ENCODE measurements at places on chromosomes 12 and 14. TPM values are rescaled to one million over a fixed set of nuclear protein-coding genes. Genes with fewer than 3 reads are reported as not detected.

SLCO1B1 gene
- not detected for total RNA-seq

ALKBH2 gene
- 9.4 TPM for total RNA-seq

EPYC gene
- total RNA-seq, result not detected

TBX5 gene
- 12.3 TPM for total RNA-seq

EXOC3L4 gene
- total RNA-seq, result 7.6 TPM

LTBR gene
- 153 TPM for total RNA-seq

TROAP gene
- not detected for total RNA-seq

HOXC12 gene
- not detected for total RNA-seq

LRRIQ1 gene
- 6.4 TPM for total RNA-seq

WIF1 gene
- 61.8 TPM for total RNA-seq

TMED10 gene
- 72.3 TPM for total RNA-seq

BBOF1 gene
- total RNA-seq, result 11.5 TPM

KCNC2 gene
- not detected for total RNA-seq

FAM181A gene
- not detected for total RNA-seq

MMP19 gene
- 63.2 TPM for total RNA-seq

RNU4-1 gene
- total RNA-seq, result 1,832 TPM

OASL gene
- total RNA-seq, result 7.8 TPM

C12orf54 gene
- 0.64 TPM for total RNA-seq

TESPA1 gene
- 10.5 TPM for total RNA-seq

CLEC2D gene
- total RNA-seq, result 7.0 TPM

MANSC4 gene
- total RNA-seq, result not detected
